ENCODE measurements at places on chromosomes 13 and 19.

DNA sequence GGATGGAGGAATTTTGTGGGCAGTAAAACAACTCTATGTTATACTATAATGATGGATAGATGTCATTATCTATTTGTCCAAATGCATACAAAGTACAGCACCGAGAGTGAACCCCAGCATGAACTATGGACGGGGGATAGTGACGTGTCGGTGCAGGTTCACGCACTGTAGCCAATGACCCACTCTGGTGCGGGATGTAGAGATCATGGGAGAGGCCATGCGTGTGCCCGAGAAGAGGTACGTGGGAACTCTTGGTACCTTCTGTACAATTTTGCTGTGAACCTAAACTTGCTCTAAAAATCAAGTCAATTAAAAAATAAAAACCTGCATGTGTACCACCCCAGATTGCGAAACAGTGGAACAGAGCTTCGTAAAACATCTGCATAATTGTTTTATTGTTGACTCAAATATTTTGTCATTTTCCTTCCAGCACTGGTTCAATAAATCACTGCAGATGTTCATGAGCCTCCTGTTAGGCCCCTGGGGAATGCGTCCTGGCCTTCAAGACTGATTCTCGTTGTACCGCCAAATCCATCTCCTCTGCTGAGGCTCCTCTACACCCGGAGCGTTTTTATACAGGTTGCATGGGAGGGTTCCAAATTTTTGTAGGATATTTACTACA is 30.9 kb downstream of the COL4A1 start:
- no peak for DNase-seq

GRCh38 chr19:17965370-17966128 is 1.4 kb upstream of the KCNN1 start:
- DNase-seq: no peak

DNA sequence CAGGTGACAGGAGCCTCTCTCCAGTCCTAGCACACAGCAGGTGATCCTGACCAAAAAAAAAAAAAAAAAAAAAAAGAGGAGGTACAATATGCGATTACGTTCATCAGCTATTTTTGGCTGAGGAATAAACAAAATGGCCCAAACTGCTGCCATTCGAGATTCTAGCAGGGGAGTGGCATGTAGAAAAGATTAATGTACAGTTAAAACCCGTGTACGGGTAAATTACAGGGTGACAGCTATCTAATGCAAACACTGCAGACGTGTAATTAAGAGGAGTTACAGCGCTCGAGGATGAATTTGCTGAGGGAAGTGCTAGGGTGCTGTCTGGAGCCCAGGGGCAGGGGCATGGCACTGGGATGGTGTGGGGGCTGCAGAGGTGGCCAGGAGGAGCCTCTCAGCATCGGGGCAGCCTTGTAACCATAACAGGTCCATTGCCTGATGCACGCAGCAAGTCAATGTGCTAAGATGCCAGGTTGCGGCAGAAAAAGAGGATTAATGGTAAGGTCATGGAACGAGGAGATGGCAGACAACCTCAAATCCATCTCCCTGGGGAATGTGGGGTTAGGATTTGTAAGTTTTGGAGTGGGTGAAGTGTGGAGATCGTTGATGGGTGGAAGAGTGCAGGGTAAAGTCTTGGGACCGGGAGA is 17.4 kb downstream of the CHST8 start:
- DNase-seq: no peak

DNA sequence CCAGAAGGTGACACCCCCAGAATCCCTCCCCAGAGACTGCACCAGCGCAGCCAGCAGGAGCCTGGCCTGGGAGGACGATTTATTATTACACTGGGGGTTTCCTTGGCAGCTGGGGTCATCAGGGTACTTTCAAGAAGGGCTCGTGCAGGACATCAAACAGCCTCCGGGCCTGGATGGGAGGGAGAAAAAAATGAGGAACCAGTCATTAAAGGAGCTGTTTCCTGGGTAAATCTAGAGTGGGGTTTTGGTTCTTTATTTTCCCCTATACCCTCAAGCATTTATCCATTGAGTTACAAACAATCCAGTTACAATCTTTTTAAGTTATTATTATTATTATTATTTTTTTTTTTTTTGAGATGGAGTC is 3.1 kb downstream of the POLR1G start:
- no peak for DNase-seq

- no peak for DNase-seq
These were observed 32.9 kb downstream of the NAXD start for GRCh38 chr13:110648146-110648819.

DNA sequence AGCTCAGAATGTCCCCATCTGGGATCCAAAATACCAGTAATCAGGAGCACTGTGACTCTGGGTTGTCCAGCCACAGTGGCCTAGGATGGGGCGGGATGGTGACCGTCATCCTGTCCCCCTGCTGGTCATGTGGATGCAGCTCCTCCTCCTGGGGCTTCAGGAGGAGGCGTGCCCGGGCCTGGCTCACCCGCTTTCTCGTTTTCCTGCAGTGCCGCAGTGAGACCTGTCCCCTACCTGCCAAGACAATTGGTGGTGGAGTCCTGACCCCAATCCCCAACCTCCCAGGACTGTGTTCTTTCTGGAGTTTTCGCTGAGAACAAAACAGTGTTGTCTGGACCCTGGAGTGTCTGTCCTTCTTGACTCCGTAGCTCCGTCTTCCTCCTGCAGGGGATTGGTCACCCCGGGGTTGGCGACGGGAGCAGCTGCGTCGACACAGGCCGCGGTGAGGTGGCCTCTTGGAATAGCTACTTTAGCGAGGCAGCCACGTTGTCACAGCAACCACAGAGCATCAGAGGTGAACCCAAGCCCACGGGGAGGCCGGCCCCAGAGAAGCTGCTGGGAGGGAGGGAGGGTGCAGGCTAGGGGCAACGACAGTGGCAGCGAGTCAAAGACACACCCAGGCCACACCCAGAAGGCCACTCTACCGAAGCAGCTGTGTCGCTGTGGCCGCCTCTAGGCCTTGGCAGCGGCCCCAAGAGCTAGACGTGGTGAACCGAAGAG is 10.2 kb upstream of the EMC10 start:
- DNase-seq: no peak

- no peak for DNase-seq
These were observed 102.5 kb downstream of the ARHGEF7 start for GRCh38 chr13:111217641-111218040.

- no peak for DNase-seq
These were observed 10.4 kb downstream of the KDM4B start for GRCh38 chr19:4979211-4979807.

DNA sequence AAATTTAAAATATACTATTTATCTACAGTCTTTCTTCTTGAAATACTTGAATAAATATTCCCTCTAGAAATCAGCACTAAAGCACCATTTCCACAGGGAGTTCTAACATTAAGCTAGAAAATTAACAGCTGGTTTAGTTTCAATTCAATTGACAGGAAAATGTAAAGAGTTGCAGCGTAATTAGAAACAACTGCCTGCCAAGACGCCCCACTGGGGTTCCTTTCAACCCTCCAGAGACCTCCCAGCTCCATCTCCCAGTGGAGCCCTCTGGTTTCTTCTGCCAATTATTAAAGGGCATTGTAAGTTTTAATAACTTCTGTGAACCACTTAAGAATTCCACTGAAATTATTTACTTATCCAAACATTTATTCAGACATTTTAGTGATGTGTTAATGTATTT is 4.2 kb downstream of the GJA3 start:
- DNase-seq: no peak

DNA sequence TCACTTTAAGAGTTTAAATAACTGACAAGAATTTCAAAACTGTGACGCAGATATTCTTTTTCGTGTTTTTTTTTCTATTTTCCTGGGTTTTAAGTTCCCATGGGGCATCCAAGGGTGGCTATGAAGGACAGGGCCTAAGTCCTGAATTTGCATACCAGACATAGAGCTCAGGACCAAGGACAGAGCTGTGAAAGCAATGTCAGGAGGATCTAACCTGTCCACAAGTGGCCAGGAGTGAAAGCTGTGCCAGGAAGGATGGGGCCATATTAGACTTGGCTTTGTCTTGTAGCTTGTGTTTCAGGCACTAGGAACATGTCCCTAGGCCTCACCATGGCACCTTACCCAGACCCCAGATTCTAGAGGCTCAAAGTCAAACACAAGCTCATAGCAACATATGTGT is 289.4 kb upstream of the MIR17HG start:
- no peak for DNase-seq

DNA sequence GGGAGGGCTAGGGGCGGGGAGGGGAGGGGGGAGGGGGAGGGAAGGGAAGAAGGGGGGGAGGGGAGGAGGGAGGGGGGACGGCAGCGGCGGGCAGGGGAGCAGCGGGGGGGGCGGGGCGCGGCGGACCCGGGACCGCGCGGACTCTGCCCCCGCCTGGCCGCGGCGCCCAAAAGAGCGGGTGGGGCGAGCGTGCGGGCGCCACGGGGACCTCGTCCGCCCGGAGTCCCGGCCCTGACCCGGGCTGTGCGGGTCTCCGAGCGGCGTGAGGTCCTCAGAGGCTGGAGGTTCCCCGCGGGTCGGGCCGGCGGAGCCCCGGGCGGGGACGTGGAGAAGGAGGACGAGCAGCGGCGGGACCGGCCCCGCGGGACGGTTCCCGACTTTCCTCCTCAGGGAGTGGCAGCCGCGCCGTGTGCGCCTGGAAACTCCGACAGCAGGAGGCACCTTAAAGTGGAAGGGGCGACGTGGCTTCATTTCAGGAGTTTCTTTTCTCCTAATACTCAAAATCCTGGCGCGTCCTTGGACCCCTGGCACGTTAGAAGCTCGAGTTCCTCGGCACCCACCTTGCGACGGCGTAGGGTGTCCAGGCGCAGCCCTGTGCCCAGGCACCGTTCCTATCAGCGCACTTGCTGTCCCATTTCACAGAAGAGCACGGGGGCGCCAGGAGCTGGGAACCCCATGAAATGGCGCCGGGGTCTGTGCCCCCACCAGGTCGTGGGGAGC is 518 bp upstream of the PLPP2 start:
- DNase-seq: no peak

DNA sequence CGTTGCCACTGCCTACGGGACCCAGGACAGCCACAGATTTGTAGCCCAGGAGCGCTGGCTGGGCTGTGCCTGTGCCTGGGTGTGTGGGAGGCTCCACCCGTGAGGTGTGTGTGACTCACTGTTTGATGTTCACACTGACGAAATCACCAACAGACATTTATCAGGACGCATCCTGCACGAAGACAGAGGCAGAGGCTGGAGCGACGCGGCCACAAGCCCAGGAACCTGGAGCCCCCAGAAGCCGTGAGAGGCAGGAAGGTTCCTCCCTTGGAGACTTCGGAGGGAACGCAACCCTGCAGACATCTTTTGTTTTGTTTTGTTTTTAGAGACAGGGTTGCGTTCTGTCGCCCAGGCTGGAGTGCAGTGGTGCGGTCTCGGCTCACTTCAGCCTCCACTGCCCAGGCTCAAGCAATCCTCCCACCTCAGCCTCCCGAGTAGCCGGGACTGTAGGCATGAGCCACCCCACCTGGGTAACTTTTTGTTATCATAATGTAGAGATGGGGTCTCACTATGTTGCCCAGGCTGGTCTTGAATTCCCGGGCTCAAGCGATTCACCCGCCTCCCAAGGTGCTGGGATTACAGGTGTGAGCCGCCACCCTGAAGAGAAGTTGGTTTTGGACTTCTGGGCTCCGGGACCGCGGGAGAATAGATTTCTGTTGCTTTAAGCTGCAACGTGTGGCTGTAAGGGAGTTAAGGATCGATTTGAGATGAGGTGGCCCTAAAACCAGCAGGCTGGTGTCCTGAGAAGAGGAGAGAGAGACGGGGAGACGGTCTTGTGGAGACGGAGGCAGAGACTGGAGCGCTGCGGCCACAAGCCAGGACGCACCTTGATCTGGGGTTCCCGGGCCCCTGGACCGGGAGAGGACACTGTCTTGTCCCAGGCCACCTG is 24.9 kb upstream of the WDR18 start:
- DNase-seq: no peak

- DNase-seq: no peak
These were observed 4.9 kb downstream of the SIAH3 start for GRCh38 chr13:45846681-45847080.

DNA sequence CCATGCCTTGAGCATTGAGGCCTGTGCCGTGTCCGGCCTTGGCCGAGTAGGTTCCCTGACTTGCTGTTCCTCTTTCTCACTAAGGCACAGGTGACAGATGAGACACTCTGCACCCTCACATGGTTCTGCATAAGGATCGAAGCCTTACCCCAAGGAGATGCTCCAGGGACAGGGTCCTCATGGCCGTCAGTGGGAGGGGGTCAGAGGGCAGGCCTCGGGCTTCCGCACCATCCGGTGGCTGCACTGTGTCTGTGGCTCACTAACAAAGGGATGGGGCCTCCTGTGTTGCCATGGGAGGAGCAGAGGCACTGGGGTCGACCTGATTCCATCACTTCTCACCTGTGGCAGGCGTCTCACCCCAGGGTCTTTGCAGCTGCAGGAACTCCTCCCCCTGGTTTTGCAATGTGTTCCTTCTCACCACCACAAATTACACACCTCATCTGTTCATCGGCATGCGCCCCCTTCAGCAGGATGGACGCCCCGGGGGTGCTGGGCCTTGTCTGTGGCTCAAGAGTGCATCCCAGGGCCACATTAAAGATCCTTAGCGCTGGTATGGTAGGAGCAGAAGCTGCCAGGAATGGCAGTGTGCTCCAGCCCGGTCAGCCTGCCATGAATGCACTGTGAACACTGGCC is 113.3 kb upstream of the SOX1 start:
- DNase-seq: no peak

DNA sequence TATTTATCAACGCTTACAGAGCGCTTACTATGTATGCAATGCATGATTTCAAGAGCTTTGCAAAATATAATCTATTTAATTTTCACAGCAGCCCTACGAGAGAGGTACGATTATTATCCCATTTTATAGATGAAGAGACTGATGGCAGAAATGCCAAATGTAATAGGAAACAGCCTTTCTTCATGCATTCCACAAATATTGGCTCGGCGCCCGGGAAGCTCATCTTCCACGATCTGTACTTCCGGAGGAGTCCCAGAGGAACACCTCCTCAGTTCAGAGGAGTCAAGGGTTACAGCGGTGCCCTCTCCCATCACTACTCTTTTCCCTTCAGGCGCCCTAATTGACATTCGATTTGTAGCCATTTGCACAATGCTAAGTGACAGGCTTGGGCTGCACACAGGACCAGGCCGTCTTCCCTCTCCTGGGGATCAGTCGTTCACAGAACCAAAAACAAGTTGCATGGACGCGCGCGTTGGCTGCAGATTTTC is 1.1 kb upstream of the ARHGAP35 start:
- no peak for DNase-seq

DNA sequence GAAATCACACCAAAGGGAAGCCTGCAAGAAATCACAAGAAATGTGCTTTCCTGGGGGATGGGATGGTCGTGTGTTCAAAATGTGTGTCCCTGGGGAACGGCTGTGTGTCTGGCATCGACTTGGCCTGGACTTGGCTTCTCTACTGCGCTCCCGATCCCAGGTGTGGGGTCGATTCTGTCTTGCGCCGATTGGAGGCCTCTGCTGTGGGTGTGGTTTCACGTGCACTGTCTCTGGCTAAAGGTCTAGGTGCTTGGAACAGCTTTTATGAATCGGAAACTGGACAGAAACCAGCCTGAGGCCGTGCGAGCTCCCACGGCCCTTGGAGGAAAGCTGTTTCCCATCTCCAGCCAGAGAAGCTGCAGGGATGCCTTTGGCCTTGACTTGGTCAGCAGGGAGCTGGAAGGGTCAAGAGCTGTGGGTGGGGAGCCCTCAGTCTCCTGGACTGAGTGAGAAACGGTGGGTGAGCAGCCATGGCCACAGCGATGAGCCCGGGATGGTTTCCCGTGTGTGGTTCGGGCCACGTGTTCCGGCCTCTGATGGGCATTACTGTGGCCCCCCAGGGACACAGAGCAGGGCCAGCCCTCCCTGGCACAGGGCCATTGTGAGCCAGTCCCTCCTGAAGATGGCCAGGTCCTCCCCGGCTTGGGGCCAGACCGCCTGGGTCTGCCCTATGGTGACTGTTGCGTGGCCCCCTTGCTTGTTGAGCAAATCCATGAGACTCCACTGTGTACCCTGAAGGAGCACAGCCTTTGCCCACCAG is 29.7 kb downstream of the MCF2L start:
- no peak for DNase-seq

- no peak for DNase-seq
These were observed 72.7 kb downstream of the DNAJC15 start for GRCh38 chr13:43095771-43096719.

Measured in stimulated activated CD8-positive, alpha-beta memory T cell treated with anti-CD3 and anti-CD28 coated beads, Interleukin-7, amount 100 ng/mL, for 1 hour (primary cell).